ENCODE measurements at places on chromosomes 4 and X.

GRCh38 chr4:100288161-100288560, 97.9 kb upstream of the DDIT4L start:
- DNase-seq: no peak

DNA sequence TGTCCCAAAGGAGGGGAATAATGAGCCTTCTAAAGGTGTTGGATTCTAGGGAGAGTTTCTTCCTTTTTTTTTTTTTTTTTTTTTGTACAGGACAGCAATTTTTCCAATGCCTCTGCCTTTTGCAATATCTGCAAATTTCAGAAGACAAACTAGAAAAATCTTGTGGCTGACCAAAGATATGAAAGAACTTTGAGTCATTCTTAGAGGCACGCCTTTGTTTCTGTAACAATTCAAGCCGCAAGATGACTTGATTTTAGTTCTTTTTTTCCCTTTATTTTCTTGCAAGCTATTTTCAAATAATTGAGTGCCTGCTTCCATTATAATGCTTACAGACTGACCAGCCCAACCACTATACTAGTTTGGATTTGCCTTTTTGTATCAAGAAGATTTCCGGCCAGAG, 47.6 kb upstream of the UXT start:
- no peak for DNase-seq

GRCh38 chr4:156583265-156583664, 388.3 kb downstream of the PDGFC start:
- no peak for DNase-seq

DNA sequence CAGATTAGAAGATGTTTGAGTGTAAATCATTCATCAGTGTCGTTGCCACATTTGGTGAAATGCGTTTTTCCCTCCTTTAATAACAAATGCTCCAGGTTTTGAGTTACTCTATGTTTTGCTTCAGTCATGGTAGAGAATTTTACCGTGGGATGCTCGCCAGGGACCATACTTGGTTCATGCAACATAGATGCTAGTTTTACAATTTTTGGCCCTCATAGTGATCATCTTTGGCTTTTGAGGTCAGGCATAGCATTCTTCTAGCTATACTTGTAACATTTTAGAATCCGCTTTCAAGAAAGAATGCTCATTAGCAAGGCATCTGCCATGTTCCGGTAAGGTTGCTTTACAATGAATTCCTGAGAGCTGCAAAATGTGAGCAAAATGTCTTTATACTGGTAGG, 147.2 kb downstream of the SPCS3 start:
- no peak for DNase-seq

DNA sequence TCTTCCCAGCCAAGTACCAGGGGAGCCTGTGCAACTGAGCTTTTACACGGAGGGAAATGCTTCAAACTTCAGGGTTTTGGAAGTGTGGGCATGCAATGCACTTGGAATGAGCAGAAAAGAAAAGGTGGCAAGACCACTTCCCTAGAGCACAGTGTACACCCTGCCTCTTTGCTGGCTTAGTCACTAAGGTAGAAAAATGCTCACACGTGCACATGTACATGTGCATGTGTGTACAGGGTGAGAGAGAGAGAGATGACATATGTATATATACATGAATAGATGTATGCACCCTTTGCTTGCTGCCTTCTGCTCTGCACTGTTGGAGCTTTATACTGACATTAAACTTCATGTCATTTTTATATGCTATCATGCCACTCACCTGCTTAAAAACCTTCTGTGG, 7.9 kb upstream of the KLF3 start:
- no peak for DNase-seq

DNA sequence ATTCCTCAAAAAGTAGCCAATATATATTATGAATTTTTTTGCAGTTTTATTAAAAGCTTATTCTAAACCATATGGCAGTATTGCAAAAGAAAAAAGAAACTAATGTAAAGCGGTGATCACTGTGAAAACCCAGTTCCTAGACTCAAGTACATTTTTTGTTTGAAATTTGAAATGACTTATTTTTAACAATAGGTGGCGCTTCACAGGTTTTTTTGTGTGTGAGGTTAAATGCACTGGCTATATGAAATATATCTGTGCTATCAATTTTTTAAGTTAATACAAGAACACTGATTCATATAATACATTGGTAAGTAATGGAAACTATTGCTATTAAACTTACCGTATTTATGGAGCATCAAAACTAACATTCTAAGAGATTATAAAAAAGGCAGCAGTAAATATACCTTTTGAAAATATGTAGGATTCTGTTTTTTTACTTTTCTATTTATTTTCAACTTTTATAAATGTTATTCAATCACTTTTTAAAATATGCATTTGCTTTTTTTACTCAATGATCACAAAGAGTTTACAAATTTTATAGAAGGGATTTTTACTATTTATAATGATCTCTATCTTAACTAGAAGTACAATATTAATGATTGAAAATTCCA, 5.6 kb upstream of the SPRY1 start:
- no peak for DNase-seq

- DNase-seq: no peak
Measured at GRCh38 chr4:65302145-65302544, 368.1 kb downstream of the EPHA5 start.

DNA sequence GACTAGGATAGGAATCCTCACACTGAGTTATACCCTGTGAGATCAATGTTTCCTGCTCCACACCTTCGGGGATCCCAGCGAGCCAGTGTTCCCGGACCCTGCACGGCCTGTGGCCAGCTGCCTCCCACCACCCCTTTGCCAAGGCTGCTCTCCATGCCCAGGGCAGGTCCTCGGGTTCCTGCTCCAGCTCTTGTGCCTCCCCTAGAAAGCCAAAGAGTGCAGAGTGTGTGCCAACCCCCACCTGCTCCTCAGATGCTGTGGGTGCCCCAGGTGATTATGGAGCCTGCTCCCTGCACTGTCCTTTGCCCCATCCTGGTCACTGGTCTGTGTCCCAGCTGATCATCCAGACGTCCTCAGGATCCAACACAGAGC, 246.4 kb downstream of the AFAP1 start:
- no peak for DNase-seq

- DNase-seq: no peak
Measured at GRCh38 chr4:132382243-132382642, 766.9 kb upstream of the PCDH10 start.

GRCh38 chr4:105548483-105548882, 3.9 kb upstream of the ARHGEF38 start:
- DNase-seq: no peak

- no peak for DNase-seq
Measured at GRCh38 chr4:48680848-48681568, 99.1 kb downstream of the FRYL start.

- no peak for DNase-seq
Measured at GRCh38 chr4:142345924-142346323, 500.2 kb downstream of the INPP4B start.

- no peak for DNase-seq
Measured at GRCh38 chr4:184979461-184980124, 38.7 kb upstream of the HELT start.

DNA sequence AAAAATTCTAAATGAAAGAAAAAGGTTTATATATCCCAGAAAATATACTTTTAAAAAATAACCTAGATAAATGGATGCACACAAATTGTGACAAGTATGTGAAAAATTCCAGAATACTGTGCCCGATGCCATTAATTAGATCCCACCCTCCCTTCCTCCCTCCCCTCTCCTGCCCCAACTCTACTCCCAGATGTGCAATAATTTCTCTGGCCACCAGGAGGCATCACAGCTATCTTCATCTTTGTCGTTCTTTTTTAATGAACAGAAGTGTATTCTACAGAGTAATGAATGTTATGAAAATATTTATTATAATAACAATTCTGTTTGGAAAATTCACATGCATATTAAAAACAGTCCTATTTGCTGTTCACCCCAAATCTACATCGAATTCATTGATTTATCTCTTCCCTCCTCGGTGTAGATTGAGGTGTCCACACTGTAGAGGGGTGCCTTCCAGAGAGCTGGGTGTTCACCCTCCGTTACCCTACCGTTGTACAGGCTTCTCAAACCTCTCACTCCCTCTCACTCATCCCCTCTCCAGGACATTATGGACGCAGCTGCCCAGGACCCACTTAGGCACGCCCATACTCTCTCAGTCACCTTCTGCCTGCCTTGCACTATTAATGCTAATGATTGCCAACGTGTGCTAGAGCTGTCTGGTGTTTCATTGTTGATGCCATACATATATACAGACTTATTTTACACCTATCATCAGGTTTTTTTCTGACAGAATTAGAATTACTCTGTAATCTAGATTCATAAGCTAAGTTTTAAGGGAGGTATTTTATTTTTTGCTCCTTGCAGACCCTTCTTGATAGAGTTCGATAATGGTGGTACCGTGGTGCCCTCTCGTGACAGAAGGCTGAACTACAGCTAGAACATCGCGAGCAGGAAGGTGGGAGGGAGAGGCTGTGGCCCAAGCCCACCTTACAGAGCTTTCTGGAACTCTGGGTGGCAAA, 14.1 kb downstream of the RAB40AL start:
- peak; percentile 30 for DNase-seq

- peak; percentile 63 for DNase-seq
Measured at GRCh38 chr4:145839151-145839550, 99.5 kb downstream of the ZNF827 start.

DNA sequence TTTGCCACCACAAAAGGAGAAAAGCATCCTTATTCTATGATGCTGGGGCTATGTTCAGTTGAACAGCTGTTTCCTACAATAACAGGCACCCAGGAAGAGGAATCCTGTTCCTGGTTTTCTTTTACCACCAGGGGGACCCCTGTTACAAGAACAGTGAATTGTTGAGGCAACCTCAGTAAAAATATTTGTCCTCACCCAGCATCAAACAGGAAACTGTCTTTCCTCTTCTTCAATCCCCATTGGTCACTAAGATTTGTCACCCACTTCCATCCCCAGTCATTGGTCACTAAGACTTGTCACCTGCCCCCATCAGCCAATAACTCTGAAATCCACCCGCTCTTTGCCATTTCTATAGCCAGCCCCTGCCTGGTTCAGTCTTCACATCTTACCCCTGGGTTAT, 143.5 kb upstream of the GALNT7 start:
- no peak for DNase-seq

DNA sequence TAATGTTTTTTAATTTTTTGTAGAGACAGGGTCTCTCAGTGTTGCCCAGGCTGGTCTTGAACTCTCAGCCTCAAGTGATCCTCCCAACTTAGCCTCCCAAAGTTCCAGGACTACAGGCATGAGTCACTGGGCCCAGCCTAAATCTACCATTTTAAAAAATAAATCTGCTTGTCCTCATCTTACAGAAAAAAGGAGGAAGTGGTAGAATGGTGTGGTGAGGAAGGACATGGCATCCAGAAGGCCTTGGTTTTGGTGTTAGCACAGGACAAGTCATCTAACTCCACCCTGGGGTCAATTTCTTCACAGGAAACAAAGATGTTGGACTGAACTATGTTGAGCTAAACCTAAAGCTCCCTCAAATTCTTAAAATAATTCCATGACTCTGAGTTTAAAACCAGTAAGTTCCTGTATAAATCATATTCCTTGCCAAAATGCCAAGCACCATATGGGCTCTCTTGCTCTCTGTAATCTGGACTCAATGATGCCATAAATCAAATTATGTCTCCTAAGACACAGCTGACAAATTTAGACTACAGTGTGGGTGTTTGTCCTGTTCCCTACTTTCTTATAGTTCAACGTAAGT, 253.9 kb upstream of the NOCT start:
- DNase-seq: no peak

DNA sequence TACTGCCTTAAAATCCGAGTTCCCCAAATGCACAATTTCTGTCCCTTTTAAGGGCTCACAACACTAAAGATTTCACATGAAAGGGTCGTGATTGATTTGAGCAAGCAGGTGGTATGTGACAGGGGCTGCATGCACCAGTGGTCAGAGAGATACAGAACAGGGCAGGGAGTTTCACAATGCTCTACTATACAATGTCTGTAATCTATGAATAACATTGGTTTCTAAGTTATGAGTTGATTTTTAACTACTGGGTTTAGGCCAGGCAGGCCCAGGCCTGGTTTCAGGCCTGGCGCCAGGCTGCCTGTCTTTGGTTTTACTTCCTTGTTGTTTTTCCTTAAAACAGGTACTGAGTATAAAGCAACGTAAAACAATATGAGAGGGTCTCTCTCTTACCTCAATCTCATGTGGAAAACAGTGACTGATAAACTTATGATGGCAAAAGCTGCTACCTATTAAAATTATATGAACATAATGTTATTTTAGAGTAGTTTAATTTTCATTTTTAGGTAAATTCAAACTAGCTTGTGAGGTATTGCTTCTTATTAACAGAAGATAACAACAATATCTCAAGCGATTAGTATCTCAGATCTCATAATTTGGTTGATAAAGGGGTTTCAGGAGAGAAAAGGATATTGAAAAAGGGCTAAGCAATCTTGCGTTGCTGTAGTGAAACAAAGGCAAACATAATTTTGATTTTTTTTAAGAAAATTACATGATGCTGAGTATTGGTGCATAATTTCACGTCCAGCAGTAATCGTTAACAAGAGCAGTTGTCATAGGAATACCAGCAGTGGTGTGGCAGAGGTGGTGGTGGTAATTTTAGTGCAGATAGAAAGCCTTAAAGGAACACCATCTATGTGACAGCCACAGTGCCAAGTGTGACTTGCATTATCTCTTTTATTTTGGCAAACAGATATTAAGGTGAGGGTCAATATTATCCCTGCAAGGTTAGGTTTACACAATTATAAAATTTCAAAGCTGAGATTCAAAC, 944.4 kb upstream of the GRID2 start:
- DNase-seq: no peak

DNA sequence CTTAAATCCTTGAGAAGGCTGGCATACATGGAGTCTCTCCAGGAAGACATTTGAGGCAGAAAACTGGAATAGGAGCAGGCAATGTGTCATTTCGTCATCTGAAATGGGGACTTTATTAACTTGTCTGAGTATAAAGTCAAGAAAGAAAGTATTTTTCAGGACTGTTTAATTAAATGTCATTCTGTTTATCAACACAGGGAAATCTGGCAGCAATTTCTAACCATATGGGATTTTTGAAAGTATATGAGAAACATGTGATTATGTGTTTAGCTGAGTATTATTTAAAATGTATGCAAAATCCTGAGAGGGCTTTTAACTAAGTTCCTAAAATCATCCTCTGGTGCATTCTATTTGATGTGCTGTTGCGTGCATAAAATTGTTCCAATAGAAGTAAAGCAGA, 3.9 kb upstream of the FAM9A start:
- no peak for DNase-seq

DNA sequence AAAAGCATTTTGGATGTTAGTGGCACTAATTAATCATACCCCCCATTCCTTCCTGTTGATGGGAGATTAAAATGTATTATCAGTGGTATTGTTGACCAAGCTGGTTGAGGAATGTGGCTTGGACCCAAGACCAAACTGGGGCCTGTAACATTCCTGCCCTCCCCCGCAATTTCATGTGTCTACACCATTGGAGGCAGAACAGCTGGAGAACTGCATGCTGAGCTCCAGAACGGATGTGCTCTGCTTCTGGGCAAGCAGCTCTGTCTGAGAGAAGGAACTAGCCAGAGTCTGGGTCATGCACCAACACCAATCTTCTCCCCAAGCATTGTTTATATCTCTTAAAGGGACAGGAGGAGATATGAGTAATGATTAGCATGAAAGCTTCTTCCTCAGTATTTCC, 185.5 kb downstream of the CEP135 start:
- DNase-seq: no peak

All from substantia nigra (tissue), 51 donors.